ENCODE measurements at places on chromosomes 2 and 18.

DNA sequence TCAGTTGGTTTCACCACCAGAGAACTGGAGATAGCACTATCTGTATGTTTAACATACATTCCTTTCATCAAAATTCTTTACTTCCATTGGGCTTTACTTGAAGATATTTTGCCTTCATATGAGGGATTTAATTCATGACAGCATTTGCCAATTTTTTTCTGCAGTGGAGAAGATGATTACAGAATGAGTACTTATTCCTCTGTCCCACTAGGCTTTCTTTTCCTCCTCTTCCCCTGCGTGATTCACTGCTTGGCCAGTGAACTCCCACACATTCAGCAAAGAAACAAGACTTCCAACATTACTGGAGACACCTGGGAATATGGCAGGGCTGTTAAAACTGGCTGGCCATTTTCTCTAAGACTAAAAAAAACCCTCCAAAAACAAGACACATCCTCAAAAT is 425.8 kb upstream of the KCNH7 start:
- no peak for DNase-seq

DNA sequence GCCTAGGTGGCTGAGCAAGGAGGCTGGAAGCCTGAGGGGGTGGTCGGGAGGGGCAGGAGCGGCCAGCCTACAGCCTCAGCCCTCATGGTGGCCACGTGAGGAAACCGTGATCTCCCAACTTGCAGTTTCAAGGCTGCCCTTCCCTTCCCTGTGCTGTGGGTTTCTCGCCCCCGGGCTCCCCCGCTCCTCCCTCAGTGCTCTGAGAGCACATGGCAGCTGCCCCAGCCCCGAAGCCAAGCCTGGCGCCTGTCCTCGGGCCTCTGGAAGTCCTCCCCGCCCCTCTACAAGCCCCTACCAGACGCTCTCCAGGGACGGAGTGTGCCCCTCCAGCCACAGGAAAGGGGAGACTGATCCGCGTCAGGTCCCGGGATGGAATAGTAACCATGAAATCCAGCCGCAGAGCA is 586 bp upstream of the ANKRD23 start:
- DNase-seq = no peak

DNA sequence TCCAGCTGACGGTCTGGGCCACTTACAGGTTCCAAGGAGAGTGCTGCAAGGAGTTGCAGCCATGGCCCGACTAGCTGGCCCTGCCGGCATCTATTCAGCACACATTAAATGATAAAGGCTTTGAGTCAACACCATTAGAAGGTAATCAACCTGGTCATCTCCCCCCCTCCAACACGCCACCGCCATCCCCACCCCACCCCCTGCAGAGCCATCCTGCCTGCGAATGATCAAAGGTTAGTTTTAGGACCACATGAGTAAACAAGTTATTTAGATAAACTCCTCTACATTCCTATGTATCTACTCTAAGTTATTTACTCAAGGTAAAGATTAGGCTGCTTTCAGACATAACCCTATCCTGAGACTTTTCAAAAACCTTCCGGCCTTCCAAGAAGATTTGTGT is 349.3 kb upstream of the SLC39A10 start:
- DNase-seq = no peak

- DNase-seq = no peak
Measured at GRCh38 chr2:218228366-218229090, 11.5 kb downstream of the ARPC2 start.

GRCh38 chr2:148999451-148999921 is 39.0 kb upstream of the LYPD6B start:
- DNase-seq = no peak

DNA sequence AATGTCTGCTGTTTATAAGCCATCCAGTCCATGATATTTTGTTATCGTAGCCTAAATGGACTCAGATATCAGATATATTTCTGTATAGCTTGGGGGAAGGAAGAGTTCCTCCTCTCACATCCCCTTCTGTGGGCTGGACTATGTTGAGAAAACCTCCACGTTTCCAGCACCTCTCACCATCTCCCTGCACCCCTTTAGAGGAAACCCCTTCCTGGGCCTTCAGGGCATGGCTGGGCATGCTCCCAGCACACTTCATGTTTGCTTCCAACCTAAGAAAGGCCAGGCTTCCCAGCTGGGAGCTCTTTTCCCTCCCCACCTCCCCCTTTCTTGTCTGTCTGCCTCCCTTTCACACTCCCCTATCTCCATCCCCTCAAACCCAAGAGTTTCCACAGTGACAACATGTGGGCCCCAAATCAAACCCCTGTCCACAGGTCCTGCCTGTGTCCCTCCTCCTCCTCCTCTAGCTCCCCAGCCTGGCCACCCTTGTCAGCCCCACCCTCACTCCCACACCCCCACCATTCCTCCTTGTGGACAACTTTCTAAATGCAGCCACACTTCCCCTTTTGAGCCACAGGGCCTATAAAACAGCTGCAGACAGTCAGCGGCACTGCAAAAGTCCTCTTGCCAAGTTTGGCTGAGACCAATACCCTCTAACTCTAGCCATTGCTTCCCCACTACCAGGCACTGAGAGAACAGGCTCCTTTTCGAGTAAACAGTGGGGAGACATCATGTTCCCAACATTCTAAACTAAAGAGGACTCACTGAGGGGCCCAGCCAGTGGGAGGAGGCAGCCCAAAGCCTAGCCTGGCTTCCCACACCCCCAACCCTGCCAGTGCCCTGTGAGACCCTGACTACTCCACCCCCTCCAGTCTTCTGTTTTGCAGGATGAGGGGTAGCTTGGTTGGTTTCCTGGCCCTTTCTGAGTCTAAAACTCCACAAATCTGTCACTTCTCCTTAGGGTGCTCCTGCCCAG is 120.5 kb downstream of the ZFP36L2 start:
- DNase-seq = no peak

GRCh38 chr18:76620321-76621170 is 125.5 kb upstream of the ZNF516 start:
- DNase-seq = peak; percentile 31

GRCh38 chr2:206713746-206714145 is 4.5 kb downstream of the DYTN start:
- no peak for DNase-seq

GRCh38 chr18:8386669-8387380 is 222.4 kb upstream of the RAB12 start:
- no peak for DNase-seq

GRCh38 chr2:74760875-74761630 is 72.9 kb upstream of the HK2 start:
- no peak for DNase-seq

DNA sequence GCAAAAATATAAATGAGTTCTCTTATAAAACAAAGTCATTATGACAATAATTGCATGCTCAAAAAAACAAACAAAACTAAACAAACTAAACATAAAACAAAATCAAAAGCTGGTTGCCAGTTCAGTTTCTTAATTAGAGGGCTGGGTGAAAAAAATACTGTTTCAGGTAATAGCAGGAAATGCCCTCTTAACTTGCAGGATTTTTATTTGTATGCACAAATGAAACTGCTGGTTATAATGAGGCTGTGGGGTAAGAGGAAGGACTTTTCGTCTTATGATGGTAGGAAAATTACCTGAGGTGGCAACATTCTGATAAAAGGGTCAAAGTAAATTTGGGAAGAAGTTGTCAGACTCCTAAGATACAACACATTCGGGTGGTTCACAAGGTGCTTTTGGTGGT is 21.5 kb upstream of the CDKL4 start:
- DNase-seq = no peak

GRCh38 chr2:201070948-201071478 is 458 bp downstream of the HYCC2 start:
- no peak for DNase-seq

DNA sequence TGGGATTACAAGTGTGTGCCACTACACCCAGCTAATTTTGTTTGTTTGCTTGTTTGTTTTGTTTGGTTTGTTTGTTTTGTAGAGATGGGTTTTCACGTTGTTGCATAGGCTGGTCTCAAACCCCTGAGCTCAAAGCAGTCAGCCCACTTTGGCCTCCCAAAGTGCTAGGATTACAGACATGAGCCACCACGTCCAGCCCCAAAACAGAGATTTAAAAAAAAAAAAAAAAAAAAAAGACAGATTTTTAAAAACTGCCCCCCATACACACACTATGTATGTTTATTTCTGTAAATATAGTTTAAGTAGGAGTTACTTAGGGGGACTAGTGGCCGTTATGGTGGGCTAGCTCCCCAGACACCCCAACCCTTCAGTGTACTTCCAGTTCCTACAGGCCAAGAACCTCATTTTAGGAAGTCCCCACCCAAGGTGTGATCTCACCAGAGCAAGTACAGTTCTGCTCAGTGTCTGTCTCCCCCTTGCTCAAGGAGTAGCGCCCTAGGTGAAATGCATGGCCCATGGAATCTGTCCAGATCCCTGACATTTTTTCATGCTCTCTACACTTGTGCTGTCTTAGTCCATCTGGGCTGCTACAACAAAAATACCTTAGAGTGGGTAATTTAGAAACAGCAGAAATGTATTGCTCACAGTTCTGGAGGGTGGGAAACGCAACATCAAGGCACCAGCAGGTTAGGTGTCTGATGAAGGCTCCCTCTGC is 1.6 kb upstream of the TMBIM1 start:
- DNase-seq = no peak

- DNase-seq = no peak
Measured at GRCh38 chr18:79418236-79418635, 22.5 kb downstream of the NFATC1 start.

DNA sequence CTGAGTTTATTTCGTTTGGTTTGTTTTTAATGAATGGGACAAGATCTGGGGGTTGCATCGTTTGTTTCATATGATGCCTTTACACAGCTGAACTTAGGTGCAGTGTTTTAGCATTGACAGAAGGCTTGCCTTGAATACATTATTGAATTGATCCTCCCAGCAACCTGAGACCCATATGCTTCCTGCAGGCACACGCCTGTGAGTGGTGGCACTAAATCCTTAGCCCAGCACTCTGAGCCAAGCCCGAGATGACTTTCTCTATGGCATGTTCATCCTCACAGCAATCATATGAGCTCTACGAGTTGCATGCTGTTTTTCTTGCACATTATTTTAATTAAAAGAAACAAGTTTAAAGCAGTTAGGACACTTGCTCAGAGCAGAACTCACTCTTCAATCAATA is 47.8 kb upstream of the AGAP1 start:
- no peak for DNase-seq

GRCh38 chr2:226581661-226582060 is 218.0 kb downstream of the IRS1 start:
- DNase-seq = no peak

- DNase-seq = no peak
Measured at GRCh38 chr2:26506279-26506678, 28.4 kb upstream of the OTOF start.

- peak; percentile 5 for DNase-seq
Measured at GRCh38 chr2:239937866-239938640, 87.1 kb downstream of the NDUFA10 start.

GRCh38 chr2:217599906-217600305 is 402.9 kb downstream of the TNS1 start:
- DNase-seq = no peak

DNA sequence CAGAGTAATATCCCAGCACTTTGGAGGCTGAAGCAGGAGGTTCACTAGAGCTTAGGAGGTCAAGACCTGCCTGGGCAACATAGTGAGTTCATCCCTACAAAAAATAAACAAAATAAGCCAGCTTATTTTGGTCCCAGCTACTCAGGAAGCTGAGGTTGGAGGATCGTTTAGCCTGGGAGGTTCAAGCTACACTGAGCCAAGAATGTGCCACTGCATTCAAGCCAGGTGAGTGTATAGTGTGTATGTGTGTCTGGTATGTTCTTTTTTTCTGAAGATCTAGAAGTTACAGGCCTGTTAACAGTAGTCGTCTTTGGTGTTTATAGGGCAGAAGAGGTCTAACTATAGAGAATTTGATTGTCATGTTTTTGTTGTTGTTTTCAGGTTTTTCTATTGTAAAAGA is 40.2 kb downstream of the ZC3H15 start:
- DNase-seq = no peak

GRCh38 chr2:166413255-166413654 is 37.5 kb upstream of the SCN9A start:
- no peak for DNase-seq

DNA sequence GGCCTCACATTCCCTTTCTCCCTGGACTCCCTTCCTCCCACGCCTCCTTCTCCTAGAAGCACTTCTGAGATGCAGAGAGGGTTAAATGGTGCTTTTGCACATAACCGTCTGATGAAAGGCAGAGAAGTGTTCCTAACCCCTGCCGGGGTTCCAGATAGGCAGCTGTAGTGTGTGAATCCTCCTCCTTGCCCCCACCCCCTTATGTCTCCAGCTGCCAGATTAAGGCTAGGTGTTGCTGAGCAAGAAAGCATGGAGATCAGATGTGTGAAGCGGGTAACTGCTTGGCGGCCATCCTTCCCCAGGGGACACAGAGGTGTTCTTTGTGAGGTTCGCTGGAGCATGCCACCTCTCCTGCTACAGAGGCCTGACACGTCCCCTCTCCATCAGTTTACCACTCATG is 88.3 kb downstream of the NRP2 start:
- DNase-seq = no peak

GRCh38 chr18:26483633-26484032 is 64.7 kb downstream of the KCTD1 start:
- DNase-seq = no peak

DNA sequence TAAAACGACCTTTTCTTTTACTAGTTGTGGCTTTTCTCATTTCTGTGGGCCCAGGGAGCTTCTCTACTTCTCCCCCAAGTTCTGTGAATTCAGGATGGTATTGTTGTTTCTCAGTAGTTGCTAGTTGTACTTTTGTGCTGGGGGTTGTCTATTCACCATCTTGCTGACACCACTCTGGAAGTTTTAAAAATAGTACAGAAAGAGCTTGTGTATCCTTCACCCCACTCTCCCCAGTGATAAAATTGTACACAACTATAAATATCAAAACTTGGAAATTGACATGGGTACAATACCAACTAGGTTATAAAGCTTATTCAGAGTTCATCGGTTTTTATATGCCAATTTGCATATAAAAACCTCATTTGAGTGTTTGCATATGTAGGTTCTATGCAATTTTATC is 45.3 kb upstream of the REEP1 start:
- no peak for DNase-seq

- peak; percentile 39 for DNase-seq
Measured at GRCh38 chr2:235135990-235136561, 184.3 kb downstream of the SH3BP4 start.

DNA sequence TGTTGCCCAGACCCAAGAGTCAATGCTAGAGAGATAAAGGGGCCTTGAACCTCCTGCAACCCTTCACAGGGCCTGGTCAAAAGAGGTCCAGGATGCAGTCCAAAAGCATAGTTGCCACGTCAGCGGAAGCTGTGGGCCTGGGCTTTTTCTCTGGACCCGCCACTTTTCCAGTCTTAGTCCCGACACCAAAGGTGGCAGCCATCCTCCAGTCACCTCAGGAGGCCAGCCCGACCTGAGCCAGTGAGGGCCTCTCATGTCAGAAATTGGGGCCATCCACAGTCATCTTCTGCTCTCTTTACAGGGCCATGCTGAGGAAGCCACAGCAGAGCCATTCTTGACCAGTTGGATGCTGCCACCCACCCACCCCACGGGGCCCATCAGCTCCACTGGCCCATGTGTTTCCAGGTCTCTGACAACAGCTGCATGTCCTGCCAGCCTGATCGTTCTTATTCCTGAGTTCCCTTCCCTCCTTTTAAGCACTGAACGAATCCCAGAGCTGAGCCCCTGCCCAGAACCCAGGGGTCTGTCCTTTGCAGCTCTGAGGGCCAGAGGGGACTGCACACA is 34.1 kb upstream of the KLHL29 start:
- DNase-seq = no peak
